ENCODE measurements at places on chromosomes 16 and 17.

- DNase-seq, result no peak
Measured at GRCh38 chr16:58530179-58530578, 14.9 kb downstream of the SETD6 start.

- no peak for DNase-seq
Measured at GRCh38 chr16:46803373-46803772, 27.6 kb downstream of the C16orf87 start.

DNA sequence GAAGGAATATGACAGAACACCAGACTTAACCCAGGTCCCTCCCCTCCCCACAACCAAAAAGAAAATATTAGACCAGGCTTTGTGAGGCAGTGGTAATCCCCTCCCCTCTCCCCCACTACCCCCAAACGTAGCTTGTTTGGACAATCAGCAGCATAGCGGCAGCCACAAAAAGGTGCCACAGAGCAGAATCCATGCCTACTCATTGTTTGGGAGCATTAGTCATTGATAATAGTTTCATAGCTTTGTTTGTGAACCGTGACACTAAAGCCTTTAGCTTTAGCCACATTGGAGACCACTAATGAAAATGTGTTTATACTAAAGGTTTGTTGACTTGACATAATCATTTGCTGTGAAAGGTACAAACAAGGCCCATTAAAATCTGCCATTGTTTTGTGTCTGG lies 65.1 kb downstream of the NUP93 start:
- DNase-seq, result no peak

GRCh38 chr16:24986512-24987303 lies 28.5 kb downstream of the ARHGAP17 start:
- DNase-seq, result no peak

GRCh38 chr17:77127735-77128361 lies 12.9 kb upstream of the SEC14L1 start:
- no peak for DNase-seq

DNA sequence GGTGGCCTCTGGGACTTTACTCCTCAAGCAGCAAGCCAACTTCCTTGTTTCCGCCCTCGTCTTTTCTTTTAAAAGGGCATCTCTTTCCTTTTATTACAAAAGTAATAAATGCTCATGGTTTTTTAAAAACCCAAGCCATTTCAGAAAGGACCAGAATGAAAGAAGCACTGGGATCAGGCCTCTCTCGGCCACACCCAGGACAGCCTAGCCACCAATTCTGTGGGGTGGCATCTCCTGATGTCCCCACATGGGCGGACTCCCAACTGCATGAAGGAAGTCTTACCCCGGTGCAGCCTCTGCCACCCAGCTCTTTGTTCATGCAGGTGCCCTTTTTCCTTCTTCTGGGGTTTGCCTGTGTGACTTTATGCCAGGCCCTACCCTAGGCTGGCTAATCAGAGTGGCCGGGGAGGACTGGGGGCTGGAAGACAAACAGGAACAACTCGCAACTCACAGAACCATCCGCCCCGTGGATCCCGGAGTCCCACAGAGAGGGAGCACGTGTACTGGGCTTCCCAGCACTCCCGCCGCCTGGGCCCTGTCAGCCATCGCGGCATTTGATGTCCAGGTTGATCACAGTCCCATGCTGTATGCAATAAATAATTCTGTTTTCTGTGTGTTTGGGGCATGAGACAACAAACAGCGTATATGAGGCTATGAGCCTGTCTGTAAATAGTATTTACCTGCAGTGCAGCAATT lies 2.6 kb upstream of the RASD1 start:
- DNase-seq, result no peak

GRCh38 chr17:17494499-17494869 lies 1.7 kb downstream of the RASD1 start:
- DNase-seq, result no peak

DNA sequence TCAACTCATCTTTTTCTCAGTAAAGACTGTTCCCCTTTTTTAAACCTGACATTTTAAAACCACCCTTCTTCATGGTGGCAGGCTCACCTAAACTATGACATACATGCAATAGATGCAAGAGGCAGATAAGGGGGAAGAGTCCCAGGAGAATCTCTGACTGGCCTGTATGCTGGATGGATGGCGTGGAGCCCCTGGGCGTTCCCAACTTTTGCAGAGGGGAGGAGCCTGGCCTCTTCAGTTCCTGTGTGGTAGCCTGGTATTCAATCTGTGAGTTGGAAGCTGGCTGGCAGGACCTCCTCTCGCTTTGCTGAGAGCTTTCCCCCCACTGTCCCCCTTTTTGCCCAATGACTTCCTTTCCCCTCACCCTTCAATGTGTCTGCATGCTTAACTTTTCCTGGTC lies 217.6 kb upstream of the CA10 start:
- no peak for DNase-seq

GRCh38 chr16:84426804-84427203 lies 58.5 kb downstream of the ATP2C2 start:
- DNase-seq, result no peak

DNA sequence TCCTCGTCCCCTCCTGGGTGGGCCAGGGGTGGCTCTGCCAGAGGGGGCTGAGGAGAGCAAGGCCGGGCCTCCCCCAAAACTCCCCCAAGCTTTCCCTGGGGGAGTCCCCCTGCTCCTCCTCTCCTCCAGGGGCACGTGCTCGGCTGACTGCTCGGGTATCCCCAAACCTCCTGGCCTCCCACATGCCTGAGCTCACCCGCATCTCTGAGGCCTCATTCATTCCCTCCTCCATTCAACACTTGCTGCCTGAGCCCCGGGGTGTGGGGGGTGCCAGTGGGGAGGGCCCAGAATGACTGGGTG lies 83.1 kb downstream of the RTN4RL1 start:
- no peak for DNase-seq

DNA sequence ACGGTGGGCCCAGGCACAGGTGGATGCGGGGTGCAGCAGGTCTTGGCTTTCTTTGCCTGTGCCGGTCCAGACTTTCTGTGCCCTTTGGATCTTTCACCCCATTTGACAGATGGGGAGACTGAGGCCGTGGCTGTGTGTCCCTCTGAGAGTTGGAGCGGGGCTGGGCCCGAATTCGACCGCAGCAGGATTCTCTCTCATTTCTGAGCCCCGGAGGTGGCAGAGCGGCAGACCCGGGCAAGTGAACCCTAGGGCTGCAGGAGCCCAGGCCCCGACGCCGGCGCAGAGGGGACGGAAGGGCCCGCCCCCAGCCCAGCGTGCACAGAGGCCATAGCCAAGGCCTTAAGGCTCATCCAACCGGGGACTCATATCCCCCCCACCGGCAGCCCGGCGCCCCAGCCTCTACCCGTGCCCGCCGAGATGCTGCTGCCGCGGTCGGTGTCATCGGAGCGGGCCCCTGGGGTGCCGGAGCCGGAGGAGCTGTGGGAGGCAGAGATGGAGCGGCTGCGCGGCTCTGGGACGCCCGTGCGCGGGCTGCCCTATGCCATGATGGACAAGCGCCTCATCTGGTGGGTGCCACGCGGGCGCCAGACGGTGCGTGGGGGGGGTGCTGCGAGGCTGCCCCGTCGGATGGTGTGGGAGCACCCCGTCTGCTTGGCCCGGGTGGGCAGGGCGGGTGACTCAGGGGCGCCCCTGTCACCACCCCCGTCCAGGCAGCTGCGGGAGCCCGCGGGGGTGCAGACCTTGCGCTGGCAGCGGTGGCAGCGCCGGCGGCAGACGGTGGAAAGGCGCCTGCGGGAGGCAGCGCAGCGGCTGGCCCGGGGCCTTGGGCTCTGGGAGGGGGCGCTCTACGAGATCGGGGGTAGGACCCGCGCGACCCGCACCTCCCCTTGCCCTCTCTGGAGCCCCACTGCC lies 857 bp downstream of the TMC8 start:
- no peak for DNase-seq

All from GM12891 (cell line).